ENCODE measurements at places on chromosomes 2 and 18.

- no peak for DNase-seq
These were observed 1.8 kb upstream of the RNF149 start for GRCh38 chr2:101310090-101310833.

DNA sequence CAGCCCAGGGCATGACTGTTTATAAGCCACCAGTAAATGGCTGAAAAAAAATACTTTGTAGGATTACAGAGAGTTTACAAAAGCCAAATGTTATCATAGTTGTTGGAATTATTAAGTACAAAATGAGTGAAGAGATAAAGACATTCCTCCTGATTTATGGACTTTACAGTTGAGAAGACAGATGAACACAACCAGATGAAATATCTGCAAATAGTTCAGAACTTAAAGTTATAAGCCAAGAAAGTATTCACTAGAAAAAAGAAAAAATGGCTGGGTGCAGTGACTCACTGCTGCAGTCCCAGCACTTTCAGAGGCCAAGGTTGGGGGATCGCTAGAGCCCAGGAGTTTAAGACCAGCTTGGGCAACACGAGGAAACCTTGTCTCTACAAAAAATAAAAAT is 11.2 kb downstream of the PMAIP1 start:
- DNase-seq, result no peak

DNA sequence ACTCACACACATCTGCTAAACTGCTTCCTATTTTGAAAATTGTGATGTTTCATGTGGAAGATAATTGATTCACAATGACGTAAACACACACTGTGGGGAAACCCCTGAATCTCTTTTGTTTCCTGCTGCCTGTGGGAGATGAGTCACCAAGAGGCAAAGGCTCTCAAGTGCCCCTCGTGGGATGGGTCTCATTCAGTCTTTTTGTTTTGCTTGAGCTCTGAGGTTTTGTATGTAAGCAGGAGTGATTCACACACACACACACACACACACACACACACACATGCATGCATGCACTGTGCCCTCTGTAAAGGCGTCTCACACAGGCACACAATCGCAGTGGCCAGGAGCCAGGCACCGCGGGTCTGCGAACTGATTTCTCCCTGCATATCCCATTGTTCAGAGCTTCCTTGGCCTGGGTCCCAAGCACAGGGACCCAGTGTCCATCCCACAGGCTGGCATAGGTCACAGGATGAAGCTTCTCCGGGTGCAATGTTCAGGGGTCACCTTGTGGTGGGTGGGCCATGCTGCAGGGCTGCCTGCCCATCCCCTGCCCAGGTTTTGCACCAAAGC is 12.1 kb upstream of the ARHGEF4 start:
- peak; percentile 42 for DNase-seq

DNA sequence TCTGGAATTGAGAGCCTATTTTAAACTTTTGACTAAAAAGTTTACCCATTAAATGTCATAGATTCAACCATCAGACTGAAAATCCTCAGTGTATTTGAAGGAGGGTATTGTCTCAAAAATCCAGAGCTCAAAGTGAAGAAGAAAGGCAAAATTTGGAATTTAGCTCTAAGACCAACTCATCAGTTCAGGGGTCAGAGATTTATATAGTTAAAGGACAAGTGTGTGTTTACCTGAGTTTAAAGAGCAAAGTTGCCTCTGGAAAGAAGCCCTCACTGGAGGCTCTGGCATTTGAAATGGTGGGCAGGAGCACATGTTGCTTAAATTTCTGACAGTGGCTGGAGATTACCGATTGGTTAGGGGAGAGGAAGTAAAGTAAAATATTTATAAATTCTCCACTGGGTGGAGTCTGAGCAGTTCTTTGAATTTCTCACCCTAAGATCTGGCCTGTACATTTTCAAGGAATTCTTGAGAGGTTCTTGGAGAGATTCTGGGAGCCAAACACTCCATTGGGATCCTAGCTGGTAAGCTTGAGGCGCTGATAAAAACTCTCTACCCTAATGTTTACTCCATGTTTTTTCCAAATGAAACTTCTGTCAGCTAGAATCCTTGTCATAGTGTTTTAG is at the start of gene KYNU:
Gene KYNU (plus strand): TSS at position 449 of the 623 bp plus-strand sequence. CDS start 7,704 bp downstream, outside the sequence.
- no peak for DNase-seq

DNA sequence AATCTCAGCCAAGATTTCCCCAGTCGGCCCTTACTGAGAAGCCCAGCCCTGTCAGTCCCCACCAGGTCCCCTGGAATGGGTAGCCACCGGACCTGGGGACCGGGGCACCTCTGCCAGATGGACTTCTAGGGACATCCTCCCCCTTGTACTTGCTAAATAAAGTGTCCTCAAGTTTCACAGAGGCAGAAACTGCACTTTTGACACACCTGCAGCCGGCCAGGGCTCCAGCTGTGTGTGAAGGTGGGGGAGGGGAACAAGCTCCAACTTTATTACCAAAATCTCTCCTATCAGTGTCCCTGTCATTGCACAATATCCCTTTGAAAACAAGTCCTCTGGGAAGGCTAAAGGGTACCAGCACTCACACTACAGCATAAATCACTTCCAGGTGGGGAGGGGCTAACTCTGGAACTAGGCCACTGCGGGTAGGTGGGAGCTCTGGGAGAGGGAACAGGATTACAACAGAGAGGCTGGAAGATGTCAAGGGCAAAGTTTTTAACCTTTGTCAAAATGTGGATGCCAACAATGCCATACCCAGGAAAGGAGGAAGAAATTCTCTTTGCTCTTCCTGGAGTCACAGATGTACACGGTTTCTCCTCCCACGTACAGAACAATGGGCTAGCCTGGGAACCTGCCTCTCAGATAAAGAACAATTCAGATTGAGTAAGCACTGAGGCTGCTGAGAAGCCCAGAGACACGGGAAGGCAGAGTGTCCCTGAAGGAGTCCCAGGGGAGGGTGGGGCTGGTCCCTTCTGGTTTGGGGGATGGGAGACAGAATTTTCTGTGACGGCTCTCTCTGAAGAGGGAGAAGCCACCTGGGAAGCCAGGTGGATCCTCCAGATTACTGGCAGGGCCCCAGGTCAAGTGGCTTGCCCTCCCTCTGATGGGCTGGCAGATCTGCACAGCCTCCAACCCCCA is 11.0 kb downstream of the SDC1 start:
- no peak for DNase-seq

GRCh38 chr2:118148809-118149208 is 60.5 kb downstream of the INSIG2 start:
- DNase-seq, result no peak

DNA sequence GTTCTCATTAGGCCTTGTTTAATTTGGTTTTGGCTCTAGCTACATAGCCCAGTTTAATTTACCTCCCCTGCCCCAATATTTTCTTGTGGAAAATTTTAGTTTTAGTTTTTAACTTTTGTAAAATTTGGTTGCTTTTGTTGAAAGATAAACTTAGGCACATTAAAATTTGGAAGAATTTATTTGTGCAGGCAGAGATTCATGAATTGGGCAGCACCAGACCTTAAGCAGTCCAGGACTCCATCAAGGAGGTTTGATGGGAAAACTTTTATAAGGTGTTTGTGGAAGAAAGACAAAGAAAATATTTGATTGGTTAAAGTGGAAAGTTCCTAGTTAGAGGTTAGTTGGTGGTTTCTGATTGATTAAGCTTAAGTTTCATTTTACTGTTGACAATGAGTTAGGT is 16.4 kb upstream of the PNPT1 start:
- no peak for DNase-seq

- no peak for DNase-seq
These were observed 111.1 kb upstream of the CAB39 start for GRCh38 chr2:230601510-230601909.

GRCh38 chr2:201273330-201273983 is 13.1 kb downstream of the CASP8 start:
- no peak for DNase-seq

DNA sequence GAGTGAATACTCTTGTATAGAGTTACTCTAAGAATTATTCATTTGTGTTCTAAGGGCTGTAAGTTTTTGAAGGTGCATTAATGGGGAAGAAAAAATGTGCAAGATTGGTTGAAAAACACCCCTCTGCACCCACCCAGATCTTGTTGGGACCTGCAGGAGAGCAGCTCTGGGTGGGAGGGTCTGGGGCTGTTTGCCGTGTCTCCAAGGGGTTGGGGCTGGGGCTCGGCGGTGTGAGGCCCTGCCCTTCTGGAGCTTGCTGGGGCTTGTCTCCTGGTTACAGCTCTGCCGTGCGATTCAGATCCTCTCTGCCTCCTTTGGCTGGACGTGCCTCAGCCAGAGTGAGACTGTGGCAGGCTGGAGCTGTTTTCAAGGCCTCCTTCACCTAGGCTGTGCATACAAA is 26.1 kb downstream of the IGFBP2 start:
- no peak for DNase-seq

DNA sequence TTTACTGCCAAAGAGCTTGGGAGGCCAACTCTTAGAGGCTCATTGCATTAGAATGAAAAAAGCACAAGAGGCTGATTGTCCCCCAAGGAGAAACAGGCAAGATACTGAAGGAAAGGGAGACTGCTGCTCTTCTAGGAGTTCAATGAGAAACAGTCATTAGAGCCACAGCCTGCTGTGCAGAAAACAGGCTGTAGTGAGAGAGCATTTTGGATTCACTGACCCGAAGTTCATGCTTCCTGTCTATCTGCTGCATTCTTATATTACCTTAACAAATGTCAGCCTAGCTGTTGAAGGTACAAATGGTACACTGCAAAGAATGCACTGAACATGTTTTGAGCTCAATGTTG is 423.3 kb downstream of the SETBP1 start:
- no peak for DNase-seq

- no peak for DNase-seq
These were observed 175.0 kb upstream of the FBXO11 start for GRCh38 chr2:48081317-48081628.

- no peak for DNase-seq
These were observed 122.0 kb upstream of the MGAT5 start for GRCh38 chr2:134131681-134132489.

DNA sequence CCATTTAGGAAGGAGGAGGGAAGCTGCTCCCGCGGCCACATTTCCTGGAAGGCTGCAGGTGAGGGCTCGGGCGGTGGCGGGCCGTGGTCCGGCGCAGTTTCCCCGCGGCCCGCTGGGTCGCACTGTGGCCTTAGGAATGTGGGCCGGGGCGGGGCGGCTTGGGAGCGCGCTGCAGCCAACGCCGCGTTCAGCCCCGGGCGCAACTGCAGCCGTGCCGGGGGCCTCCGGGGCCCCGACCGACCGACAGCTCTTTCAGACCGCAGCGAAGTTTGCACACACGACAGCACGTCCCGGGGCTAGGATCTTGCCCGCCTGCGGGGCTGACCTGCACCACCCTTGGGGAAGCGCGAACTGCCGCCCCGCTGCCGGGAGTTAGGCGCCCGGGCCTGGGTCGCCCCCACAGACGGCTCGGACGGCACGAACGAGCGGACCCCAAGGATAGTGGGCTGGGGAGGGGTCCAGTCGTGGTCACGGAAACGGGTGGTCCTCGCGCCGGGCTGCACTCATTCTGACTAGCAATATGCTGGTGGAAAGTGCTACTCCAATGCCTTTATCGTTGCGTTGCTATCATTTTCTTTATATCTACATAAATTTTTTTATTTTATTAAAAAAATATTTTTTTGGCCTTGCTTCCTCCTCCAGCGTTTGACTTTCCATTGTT is 69.9 kb upstream of the DLX2 start:
- DNase-seq, result peak; percentile 71

DNA sequence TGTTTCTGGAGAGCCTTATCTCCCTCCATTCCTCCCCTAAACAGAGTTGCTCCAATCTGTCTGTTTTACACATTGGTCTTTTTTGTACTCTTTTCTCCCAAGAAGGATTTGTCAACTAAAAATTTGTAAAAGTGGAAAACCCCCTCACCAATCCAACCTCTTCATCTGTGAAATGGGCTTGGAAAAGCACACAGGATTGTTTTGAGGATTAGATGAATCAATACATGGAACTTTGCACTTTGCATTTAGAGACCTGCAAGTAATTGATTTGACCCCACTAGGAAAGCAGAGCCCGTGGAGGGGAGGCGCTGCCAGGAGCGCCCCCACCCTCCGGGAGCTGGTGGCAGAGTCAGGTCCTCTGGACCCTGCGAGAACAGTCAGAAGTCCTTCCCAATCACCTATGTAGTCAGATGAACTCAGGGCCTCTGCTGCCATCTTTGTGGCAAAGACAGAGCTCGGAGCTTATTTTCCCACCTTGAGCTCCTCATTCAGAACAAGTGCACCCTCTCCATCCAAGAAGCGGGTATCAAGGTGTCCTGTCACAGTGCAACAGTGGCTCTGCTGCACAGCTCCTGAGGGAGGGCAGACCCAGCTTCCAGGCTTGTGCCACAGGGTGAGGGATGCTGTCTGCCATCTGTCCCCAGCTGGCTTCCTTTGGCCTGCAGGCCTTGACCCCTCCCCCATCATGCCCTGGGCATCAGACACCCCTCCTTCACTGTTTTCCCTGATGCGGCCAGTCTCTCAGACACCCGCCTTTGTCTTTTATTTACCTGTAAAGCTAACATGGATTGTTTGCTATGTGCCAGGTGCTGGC is 1.7 kb upstream of the TMEM185B start:
- DNase-seq, result no peak

DNA sequence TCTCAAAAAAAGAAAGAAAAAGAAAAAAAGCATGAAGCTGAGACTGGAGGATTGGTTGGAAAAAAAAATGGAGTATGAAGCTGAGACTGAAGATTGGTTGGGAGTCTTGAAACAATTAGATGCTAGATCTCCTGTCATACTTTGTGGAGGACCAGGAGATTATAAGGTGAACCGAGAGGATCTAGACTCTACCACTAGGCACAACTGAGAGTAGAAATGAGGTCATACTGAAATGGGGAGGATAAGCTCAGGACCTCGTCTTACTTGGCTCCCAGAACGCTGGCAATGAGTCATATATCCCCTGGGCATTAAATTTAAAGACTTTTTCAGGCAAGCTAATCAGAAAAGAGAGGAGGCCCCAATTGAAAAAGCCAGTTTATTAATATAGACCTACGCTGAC is 3.3 kb upstream of the ORC2 start:
- DNase-seq, result no peak

- DNase-seq, result peak; percentile 54
These were observed 31.4 kb upstream of the KCMF1 start for GRCh38 chr2:84939426-84940087.

GRCh38 chr18:75179819-75180600 is 28.9 kb downstream of the PTGR3 start:
- DNase-seq, result no peak

GRCh38 chr2:142321706-142322280 is 191.0 kb upstream of the LRP1B start:
- no peak for DNase-seq

DNA sequence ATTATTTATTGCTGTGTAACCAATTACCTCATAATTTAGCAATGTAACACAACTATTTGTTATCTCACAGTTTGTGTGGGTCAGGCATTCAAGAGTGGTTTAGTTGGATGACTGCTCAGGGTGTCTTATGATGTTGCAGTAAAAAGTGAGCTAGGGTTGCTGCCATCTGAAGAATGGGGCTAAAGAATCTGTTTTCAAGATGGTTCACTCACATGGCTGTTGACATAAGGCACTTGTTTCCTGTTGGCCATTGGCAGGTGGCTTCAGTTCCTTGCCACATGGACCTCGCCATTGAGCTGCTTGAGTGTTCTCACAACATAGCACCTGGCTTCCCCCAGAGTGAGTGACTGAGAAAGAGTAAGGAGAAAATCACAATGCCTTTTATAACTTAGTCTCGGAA is 123.2 kb downstream of the TMEM17 start:
- DNase-seq, result no peak

All from activated T-cell treated with anti-CD3 and anti-CD28 coated beads, Interleukin-2, amount 50 U/mL, for 1 hour (primary cell).